Hematopoietic multipotent progenitor cell treated with erythropoietin and hydrocortisone succinate and interleukin-3 and kit ligand, for 6 days (in vitro differentiated cells): ENCODE measurements at places on chromosomes 4 and X.

- no peak for DNase-seq
Observed at GRCh38 chrX:42269186-42269585, 345.8 kb upstream of the CASK start.

- no peak for DNase-seq
Observed at GRCh38 chr4:10354225-10354624, 103.0 kb downstream of the ZNF518B start.

- DNase-seq = peak; percentile 40
Observed at GRCh38 chrX:20263474-20263873, 3.2 kb downstream of the RPS6KA3 start.

GRCh38 chr4:848307-848691 lies 22.4 kb upstream of the CPLX1 start:
- DNase-seq = no peak

GRCh38 chr4:163110442-163110841 lies 56.2 kb downstream of the NAF1 start:
- no peak for DNase-seq

DNA sequence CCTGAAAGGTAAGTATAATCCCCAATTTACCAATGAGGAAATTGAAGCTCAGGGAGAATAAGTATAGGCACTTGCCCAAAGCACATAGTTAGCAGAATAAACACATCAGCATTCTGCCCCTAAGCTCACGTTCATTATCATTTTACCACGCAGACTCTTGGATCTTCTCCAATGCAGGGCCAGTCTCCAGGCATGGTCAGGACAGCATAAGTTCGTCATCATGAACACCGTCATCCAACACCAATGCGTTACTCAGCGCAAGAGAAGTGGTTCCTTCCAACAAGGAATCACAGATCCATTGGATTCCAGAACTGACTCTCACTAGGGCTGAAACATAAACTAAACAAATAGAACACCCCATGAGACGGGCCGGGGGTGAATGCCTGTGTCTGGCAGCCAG lies 86.5 kb upstream of the GPM6B start:
- DNase-seq = no peak

- DNase-seq = no peak
Observed at GRCh38 chr4:165715211-165715610, 157.8 kb upstream of the TLL1 start.

DNA sequence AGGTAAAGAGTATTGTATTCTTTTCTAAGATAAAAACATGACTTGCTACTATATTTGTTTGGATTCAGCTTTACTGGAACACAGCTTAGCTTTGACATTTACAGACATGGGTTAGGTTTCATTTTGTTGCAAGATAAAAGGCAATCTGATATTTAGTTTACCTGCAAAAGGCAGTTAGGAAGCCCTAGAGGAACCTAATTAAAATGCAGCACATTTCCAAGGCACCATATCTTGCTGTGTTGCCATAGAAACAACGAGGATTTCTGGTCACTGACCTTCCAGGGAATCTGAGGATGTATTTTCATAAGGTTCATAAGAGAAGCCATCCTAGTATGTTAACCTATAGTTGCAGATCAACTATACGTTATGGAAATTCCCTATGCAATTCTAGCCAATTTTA lies 116.0 kb downstream of the SNCA start:
- no peak for DNase-seq

DNA sequence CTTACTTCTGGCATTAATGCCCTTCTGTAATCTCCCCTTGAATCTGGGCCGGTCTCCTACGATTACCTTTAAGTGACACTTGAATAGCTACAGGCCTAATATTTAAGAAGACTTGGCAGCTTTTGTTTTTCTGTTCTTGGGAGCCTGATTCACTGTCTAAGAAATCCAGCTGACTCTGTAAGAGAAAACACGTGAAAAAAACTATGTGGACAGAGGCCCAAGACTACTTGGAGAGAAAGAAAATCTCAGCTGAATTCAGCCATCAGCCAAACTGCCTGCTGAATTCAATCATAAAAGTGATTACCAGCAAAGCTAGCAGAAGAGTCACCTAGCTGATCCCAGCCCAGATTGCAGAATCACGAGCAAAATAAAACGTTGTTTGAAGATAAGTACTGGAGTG lies 521.2 kb downstream of the MID1IP1 start:
- no peak for DNase-seq

GRCh38 chr4:94676970-94677369 lies 80.8 kb upstream of the BMPR1B start:
- DNase-seq = no peak

DNA sequence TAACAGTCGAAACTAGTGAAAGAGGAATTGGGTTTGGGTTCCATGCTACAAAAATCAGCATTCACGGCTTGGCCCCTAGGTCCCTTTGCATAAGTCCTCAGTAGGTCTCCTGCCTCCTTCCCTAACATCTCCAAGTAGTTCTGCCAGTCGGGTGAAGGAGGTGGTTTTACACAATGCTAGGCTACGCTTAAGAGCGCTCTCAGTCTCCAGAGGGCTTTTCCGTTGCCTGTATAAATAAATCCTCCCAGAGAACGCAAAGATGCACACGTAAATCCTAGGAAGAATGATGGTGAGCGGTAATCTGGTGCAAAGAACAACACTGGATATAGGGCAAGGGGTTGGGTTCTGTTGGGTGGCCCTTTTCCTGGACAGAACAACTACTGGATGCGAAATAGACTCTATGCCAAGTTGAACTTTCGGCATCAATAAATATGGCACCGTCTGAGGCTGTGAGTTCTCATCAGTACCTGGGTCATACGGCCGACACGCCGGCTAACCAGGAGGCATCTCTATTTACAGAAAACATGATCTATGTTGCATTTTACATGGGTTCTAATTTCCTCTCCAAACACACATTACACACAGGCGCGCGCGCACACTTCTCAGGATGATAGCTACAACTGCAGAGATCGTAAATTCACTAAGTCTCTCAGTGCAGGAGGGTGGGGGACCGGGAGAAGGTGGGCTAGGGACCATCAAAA lies 1.3 kb downstream of the CAMK2D start:
- DNase-seq = no peak

GRCh38 chrX:50450324-50450723 lies 20.3 kb downstream of the DGKK start:
- DNase-seq = no peak

- DNase-seq = peak; percentile 75
Observed at GRCh38 chr4:165464813-165465381, 86.1 kb downstream of the CPE start.

DNA sequence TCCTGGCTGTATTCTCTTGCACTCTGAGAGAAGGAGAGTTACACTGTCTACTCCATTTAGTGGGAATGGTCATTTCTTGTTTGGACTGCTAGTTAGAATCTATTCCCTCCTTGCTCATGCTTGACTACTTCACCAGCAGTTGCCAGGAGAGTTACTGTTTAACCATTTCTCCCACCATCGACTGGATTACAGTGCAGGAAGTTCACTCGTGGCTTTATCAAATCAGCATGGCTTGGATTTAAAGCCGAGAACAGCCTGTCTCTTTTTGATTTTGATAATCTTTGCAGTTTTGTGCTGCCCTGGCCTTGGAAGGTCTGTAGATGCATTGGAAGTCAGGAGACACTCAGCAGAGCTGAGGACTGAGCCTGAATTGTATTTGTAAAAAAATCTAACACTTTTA lies 3.2 kb downstream of the GBA3 start:
- no peak for DNase-seq

DNA sequence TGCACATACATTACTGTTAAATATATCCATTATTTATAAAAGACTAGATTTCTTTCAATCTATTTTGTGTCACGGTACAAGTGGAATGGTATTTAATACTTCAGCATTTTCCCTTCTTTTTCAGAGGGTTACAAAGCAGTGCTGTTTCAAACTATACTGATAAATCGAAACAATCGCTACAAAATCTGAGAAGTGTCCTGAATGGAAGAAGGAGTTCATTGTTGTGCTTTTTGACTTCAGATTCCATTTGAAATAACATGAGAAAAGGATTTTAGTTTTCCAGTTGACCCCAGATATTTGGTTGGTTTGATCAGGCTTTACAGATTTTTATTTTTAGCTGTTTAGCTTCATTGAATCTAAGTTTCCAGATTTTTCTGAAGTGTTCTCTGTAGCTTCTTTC lies 292.1 kb upstream of the ANKRD50 start:
- no peak for DNase-seq

DNA sequence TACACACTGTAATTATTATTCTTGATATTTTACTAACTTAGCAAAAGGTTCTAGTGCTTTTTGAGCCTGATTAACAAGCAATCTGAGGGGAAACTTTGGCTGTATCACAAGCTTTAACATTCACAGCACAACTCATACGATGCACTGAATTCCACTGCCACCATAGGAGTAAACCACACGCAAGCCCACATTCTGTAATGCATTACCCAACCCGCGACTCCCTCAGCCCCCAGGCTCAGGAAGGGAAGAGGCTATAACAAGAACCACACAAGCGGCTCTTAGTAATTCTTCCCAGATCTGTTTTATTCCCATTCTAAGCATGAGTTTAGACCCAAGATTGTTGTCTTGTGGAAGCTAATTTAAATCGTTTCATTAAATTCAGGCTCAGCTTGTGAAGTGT lies 138.5 kb upstream of the TBL1X start:
- DNase-seq = no peak

DNA sequence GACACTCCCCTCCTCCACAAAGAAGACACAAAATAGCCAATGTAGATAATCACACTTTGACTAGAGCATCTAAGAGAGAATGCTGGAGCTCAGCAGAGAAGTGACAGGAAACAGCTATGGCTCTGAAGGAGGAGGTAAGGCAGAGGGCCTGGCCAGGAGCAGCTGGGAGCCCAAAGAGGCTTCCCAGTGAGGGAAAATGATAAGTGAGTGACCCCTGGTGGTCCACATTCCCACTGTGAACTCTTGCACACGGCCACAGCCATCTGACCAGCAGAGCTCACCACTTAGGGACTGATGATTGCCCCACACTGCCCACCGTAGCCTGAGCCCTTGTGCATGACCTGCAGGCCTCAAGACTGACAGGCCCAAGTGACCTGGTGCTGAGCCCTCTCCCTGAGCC lies 162.7 kb upstream of the GALNTL6 start:
- DNase-seq = no peak

GRCh38 chrX:19689170-19689779 lies 174.0 kb upstream of the MAP3K15 start:
- no peak for DNase-seq

- no peak for DNase-seq
Observed at GRCh38 chr4:82583897-82584587, 22.3 kb upstream of the TMEM150C start.

GRCh38 chr4:114015444-114015899 lies 36.0 kb upstream of the ARSJ start:
- no peak for DNase-seq

DNA sequence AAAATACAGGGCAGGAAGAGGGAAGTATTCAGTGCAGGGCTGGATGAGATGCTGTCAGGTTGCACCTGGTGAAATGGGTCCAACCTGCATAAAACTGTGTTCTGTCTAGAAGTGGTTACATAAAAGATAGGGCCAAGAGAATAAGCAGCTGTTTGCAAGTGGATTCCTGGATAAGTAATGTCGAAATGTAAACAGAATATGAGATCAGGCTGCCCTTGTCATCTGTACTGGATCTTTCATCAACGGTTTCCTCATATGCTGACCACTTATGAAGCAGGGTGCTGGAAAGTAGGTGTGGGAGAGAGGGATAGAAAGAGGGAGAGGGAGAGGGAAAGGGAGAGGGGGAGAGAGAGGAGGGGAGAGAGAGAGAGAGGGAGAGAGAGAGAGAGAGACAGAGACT lies 349.8 kb upstream of the CPEB2 start:
- no peak for DNase-seq

DNA sequence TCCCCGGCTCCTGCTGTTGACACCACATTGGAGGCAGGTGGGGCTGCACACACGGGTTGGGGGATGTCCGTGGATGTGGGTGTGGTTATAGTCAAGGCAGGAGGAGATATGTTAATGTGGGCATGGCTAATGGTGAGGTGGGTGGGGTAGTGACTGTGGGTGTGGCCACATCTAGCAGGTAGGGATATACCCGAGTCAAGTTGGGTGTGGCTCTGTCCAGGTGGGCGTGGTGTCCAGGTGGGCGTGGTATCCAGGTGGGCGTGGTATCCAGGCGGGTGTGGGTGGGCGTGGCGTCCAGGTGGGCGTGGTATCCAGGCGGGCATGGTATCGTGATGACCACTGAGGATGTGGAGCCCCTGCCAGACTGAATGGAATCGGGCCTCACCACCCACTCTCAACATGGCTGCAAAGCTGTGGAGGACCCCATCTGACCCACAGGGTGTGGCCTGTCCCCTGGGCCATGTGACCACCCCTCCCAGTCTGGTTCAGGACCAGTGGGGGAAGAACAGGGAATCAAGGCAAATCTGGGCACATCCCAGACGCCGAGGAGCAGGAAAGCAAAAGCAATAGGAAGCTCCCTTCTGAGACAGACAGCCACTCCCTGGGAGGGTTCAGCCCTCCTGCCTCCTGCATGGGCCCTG lies 21.0 kb downstream of the MAN2B2 start:
- DNase-seq = peak; percentile 43

- no peak for DNase-seq
Observed at GRCh38 chr4:149727663-149728062, 88.0 kb downstream of the IQCM start.

DNA sequence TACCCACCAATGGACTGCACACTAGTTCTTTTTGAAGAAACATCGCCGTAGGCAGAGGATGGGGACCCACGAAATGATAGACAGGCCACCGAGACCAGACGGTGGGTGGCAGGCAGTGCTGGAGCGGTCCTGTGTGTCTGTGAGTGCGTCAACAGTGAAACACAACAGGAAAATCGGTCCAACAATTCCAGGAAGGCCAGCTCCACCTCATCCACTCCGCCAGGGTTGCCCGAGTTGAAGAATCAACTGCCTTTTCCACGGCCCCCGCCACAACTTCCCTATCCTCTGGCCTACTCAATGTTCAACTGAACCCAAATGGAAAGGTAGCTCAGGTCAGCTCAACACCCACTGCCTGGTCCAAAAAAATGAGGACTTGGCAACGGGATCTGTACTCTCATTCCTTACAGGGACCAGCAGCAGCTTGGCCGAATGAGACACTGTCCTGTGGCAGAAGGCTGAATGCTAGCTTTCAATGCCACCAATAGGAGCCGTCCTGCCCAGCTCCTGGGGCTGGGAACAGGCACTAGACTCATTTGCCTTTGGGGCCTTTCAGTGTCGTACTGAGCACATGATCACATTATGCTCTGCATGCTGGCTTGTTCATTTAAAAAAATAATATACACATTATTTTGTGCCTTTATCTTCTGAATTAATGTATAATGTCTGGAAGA lies 43.5 kb downstream of the MID1 start:
- no peak for DNase-seq

DNA sequence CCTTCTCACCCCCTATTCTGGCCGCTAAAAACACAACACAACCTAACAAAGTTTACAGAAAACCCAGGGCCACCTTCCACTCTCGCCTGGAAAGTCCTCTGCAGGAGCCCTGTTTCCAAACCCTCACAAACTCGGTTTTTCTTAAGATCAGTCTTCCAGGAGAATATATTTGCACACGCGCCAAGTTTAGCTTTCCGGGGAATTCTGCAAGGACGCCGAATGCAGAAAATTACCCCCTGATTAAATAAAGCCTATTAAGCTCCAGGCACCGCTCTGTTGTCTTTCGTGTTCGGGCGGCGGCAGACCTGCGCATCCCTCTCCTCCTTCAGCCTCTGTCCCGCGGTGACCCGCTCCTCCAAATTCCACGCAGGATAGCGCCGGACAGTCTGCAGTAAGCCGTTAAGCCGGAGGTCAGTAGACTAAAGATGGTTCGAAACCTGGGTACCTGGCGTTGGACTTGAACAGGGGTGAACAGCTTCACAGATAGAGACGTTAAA lies 5.0 kb downstream of the MSX1 start:
- DNase-seq = no peak

- no peak for DNase-seq
Observed at GRCh38 chr4:22593933-22594332, 78.1 kb upstream of the ADGRA3 start.

- peak; percentile 97 for DNase-seq
Observed at GRCh38 chr4:72567821-72568675, 973 bp downstream of the ADAMTS3 start.
